ENCODE measurements at places on chromosomes 16 and 17.
A peak's percentile ranks its signal among the peaks of the same experiment; 100 is the strongest.

GRCh38 chr16:14071576-14072271 lies 605 bp downstream of the MRTFB start:
- no peak for DNase-seq

DNA sequence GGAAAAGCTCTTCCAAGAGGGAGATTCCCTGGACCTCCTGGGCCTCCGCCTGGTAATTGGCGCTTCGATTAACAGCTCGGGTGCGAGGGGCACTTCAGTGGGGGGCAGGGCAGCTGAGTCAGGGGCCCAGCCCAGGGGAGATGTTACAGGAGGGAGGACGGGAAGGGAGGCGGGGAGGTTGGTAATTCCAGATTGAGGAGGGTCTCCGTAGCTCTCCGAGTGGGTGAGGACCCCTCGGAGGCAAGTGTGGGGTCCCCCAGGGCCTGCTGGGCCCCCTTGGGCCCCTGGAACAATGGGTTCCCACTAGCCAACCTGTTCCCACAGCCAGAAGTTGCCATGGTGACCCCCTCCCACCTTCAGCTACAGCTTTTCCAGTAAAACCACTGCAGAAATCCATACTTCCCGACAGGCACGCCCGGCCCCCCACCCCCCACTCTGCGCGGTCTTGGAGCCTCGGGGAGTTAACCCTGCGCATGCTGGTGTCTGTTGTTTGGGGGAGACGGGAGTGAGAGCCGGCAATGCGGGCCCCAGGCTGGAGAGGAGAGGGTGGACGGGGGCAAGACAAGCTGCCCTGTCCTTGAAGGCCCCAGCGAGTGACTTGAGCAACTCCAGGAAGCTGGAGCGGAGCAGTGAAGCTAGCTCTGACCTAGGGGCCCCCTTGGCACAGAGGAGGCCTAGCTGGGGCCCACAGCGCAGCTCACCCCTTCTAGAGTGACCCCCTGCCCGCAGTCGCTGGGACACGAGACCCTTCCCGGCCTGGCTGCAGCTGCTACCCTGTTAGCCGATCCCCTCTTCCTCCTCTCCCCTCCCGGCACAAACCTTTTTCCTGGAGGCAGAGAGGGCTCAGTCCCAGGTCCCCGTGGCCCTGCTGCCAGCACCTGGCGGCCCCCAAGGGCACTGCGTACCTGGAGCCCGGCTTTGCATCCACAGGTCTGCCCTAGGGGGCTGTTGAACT lies 37.8 kb downstream of the TMEM235 start:
- DNase-seq, result no peak

GRCh38 chr17:39473310-39473709 lies 12.0 kb downstream of the CDK12 start:
- DNase-seq, result no peak

GRCh38 chr16:22890976-22891375 lies 77.0 kb downstream of the HS3ST2 start:
- DNase-seq, result no peak

- DNase-seq, result no peak
Measured at GRCh38 chr16:9567666-9568065, 476.2 kb downstream of the HAPSTR1 start.

- DNase-seq, result no peak
Measured at GRCh38 chr17:17379197-17379991, 76.2 kb downstream of the NT5M start.

DNA sequence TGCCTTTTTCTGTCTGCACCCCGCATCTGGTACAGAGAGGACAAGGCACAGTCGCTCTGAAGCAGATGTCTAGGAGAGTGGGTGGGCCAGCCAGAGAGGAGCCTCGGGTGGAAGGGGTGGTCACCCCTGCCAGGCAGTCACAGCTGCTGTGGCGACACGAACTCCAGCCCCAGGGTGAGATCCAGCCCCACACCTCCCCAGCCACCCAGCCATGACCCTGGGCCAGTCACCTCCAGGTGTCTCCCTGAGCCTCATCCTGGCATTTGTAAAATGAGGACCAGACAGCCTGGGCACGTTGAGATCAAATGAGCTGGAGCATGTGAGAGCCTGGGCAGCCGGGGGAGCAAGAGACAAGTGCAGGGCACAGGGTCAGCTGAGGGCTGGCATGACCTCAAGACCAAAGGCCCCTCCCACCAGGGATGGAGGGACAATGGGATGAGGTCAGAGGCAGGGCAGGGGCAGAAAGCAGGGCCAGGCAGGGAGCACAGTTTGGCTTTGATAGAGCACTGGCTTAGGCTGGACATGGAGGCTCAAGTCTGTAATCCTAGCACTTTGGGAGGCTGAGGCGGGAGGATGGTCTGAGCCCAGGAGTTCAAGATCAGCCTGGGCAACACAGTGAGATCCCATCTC lies 7.7 kb downstream of the ADAM11 start:
- no peak for DNase-seq

DNA sequence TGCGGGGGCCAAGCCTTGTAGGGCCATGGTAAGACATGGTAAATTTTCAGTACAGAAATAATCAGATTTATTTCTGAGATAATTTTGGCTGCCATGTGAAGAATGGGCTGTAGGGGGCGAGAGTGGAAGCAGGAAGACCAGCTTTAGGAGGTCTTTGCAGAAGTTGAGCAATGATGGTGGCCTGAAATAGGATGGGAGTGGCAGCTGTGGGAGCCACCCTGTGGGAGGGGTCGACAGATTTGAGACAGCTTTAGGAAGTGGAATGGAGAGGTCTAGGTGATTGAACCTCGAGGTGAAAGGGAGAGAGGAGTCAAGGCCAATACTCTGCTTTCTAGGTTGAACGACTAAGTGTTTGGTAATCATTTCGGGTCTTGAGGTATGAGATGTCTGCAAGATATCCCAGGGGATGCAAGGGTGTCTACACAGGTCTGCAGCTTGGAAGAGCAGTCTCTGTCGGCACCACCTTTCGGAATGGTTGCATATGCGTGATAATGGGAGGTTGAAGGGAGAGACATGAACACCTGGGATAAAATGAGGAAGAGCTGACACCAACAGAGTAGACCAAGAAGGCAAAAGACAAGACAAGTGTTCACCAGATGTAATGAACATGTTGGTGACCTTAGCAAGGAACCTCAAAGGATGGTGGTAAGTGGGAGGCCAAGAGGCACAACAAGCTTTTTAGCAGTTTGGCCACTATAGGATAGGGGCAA lies 4.2 kb upstream of the ATXN7L3 start:
- no peak for DNase-seq

DNA sequence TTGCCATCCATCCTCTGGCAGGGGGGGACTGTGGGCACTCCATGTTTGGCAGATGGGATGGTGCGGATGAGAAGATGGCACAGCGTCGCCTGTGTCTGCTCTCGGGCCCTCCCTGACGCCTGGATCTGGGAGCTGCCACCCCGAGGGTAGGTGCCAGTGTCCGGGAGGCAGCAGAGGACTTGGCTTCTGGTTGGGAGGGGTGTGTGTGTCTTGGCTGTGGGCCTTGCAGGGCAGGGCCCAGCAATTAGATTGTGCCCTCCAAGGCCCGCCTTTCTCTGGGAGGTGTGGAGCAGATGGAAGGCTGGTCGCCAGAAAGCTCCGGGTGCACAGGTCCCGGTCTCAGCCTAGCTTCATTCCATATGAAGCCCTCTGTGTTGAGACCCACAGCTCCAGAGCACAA lies 1.4 kb downstream of the RAP1GAP2 start:
- DNase-seq, result peak; percentile 20

- no peak for DNase-seq
Measured at GRCh38 chr17:15475631-15476354, 8.4 kb upstream of the CDRT4 start.

DNA sequence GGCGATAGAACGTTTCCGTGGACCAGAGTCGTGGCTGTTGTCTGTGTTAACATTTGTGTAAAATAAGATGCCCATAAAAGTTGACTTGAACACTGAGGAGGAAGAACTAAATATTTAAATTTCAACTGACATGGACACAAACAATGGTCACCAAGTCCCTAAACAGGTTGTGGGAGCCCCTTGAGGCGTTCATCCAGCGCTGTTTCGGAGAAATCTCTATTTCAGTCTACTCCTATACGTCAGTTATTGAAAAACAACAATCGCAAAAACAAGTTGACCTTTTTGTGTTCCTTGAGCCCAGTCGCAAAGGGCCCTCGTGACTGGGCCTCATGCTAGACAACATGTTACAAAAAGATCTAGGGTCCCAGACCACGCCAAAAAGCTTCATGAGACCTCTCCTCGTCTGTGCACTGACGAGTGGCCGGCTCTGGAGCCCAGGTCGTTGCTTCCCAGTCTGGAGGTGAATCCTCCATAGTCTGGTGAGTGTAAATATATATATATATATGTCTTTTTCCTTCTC lies 439 bp upstream of the TMEM231 start:
- no peak for DNase-seq

DNA sequence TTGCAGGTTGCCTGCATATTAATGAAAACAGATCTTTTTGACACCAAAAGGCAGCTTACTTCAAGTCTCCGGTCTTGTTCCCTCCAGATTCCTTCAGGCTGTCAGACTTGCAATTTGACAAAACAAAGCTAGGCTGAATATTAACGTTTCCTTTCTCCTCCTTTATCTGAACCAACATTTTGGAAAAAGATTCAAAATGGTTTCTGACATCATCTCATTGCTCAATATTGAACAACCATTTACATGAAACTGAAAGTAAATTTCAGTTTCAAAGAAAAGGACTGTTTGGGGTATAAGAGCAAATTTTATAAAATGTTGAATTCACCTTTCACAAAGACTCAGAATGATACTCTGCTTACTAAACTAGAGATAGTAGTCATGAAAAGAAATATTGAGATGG lies 521.8 kb downstream of the KCNJ2 start:
- no peak for DNase-seq

DNA sequence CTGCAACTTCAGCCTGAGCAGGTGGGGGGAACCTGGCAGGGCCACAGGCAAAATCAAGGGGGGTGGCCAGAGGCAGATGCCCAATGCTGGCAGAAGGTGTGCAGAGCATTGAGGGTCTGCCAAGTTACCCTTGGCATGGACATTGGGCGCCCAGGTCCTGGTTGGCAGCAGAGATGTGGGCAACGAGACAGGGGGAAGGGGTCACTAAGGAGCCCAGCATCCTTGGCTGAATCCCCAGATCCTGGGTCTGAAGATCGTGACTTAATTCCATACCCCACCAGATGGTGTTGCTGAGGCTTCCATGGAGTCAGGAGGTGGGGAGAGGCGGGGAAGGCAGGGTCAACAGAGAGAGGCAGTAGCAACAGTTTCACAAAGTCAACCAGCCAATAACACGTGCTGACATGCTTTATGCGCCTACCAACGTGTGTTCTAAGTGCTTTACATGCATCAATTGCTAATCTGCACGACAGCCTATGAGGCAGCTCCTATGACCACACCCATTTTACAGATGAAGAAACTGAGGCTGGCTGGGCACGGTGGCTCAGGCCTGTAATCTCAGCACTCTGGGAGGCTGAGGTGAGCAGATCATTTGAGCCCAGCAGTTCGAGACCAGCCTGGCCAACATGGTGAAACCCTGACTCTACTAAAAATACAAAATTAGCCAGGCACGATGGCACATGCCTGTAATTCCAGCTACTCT lies 83.3 kb downstream of the GSG1L start:
- DNase-seq, result no peak

DNA sequence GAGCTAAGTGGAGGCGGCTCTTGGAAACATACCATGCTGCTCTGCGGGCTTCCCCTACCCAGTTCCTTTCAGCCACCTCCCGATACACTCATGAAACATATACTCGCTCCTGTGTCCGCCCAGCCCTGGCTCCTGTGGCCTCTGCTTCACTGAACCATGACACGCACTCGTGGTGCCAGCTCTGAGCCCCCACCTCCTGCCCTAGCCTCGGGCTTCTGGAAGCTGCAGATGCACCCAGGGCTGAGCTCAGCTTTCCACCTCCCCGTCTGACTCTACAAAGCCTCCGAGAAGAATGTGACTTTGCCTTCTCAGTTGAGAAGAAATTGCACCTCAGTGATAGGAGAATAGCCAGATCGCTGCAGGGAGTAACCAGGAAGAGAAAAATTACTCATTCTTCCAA lies 11.0 kb downstream of the CALB2 start:
- DNase-seq, result no peak

DNA sequence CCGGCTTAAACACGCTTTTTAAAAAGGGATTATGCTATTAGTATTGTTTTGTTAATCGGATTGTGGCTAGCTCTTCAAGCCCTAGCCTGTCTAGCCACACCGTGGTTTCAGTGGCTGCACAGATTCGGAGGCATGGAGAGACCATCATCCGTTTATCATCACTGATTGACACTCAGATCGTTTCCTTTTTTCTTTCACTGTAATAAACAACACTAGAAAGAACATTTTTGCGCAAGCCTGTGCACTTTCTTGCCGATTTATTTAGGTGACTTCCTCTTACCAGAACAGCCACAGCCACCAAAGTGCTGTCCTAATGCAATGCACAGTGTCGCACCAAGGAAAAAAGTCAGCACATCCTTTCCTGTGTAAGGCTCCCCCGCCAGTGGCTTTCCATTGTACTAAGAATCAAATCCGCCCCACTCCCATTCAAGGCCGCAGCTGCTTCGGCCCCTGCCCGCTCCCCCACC lies 78.2 kb downstream of the CRISPLD2 start:
- DNase-seq, result no peak

DNA sequence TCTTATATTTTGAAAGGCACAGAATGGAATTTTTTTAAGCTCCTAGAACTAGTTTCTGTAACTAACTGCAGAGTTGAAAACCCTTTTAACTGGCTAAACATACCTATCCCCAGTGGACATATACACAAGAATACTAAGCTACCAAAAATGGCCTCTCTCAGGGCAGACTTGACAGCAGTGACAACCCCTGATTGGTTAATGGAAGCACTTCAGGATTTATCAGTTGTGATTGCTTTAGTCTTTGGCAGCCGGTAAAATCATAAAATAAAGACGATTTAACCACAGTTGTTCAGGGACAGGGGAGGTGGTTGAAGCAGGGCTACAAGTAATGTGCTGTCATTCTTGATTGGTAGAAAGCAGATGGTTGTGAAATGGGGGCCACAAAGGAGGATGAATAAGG lies 452.0 kb upstream of the SOX9 start:
- no peak for DNase-seq

DNA sequence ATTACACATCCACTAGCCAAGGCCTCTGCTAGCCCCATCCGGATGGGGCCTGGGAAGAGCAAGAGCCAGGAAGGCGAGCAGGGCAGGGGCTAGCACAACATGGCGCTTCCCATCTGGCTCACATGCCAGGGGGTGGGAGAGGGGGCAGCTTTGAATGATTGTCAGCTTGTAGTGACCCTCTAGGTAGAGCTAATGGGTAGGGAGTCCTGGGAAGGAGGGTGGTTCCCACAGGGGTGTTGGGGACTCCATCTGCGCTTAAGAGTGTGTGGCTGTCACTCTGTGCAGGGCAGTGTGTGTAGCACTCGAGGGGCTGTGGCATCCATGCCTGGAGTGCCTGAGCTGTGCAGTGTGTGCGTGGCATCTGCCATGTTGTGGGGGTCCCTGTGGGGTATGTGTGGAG lies 24.5 kb downstream of the ARHGAP23 start:
- no peak for DNase-seq

GRCh38 chr17:75551266-75551665 lies 25.8 kb downstream of the LLGL2 start:
- DNase-seq, result no peak

GRCh38 chr16:79451196-79451816 lies 149.2 kb downstream of the MAF start:
- no peak for DNase-seq

Data from anterior cingulate cortex (tissue), 58 donors.